GM10248 (cell line): ENCODE measurements at places on chromosomes 16 and 17.

DNA sequence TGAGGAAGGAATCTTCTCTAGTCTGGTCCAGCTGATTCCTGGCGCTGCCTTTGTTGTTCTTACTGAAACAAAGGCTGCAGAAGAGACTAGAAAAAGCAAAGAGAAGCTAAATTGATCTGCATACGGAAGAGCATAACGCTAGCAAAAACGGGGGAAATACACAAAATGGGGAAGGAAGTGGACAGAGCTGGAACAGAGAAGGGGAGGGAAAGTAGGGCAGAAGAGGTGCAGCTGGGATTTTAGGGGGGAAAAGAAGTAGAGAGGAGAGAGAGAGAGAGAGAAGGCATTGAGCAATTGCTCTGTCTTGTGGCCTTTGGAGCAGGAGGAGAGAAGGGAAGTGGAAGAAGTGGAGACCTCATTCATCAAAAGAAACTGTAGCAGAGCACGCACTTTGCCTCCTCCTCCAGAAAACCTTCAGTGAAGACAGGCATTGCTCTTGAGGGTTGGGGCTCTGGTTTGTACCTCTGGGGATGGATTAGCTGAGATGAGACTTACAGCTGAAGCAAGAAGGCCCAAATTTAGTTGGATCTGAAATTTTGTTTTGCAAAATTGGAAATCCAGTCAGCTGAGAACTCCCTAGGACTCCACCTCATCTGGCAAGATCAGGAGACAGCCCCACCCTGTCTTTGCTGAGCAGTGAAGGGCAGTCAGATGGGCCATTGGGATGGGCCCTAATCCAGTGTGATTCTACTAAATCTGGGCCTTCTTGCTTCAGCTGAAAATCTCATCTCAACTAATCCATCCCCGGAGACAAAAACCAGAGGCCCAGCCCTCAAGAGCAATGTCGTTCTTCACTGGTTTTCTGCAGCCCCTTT, 55.8 kb downstream of the CDRT4 start:
- no peak for DNase-seq

DNA sequence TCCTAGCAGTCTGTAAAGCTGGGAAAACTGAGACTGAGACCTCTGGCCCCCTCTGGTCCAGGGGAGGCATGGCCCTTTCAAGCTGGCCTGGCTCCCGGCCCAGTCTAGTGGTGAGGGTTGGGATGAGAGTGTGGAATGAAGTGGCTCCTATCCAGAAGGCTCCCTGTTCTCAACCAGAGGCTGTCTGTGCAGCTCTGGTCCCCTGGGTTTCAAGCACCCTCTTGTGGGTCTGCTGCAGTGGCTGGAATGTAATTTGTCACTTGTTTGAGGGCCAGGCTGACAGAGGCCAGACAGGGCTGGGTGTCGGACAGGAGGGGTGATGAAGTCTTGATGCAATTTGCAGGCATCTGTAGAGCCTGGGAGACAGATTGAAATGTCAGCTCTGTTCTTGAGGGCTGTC, 22.1 kb upstream of the PHF12 start:
- no peak for DNase-seq

DNA sequence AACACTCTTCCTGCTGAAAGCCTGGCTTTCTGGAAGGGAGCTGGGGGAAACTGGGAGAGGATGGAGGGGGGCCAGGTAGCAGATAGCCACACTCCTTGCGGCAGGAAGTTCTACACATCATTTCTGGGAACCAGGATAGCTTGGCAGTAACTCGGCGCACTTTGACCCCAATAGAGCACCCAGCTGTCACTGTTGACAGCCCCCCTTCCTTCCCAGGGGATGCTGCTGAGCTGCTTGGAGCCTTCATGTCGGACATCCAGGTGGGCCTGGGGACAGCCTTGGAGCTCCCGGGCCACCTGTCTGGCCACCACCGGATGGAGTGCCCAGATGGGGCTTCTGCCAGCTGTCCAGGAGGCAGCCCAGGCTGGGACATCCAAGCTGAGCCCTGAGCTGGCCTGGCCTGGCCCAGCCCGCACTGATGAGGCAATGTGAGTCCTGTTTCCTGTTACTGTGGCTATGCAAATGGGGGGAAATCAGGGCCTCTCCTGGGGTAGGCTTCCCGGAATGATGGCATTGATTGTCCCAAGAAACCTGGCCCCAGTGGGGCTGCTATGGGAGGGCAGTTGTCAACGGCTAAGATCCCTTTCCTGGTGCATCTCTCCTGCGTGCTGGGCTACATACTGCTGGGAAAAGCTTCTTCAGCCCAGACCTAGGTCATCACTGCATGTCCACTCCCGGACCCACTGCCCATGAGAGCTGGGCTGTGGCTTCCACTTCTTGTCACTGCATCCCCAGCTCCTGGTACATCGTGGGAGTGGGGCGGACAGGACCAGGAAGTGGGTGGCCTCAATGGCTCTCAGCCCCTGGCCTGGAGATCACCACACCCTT, 50.0 kb downstream of the SOCS1 start:
- peak; percentile 57 for DNase-seq

DNA sequence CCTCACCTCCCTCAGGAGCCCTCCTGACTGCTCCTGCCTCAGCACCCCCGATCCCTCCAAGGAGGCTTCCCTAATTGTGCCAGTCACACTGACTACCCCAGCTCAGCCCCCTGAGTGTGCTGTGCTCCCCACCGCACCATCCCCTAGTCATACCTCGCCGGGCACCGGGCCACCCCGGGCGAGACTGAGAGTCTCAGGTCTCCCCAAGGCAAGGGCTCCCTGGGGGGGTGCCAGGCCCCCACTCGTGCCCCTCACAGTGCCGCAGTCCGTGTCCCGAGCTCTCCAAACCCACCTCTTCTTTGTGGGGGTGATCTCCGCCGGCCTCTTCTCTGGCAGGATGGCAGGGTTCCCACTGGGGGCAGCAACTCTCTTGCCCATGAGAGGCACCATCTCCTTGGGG, 3.2 kb downstream of the TRPV3 start:
- no peak for DNase-seq

GRCh38 chr17:49577963-49578362, 2.3 kb downstream of the NXPH3 start:
- DNase-seq = peak; percentile 59

DNA sequence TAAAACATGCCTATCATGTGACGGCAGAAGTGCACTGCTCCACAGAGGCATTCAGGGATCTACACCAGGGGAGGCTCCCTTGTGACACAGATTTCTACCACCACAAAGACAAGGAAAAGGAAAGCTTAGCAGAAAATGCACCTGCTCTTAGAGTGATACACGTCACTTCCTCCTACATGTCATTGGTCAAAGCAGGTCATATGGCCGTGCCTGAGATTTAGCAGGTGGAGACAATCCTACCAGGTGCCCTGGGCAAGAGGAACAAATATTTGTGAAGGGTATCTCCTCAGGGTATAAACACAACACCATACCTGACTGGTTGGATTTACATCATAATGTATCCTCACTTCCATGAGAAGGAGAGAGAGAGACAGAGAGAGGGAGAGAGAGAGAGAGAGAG, 362.1 kb downstream of the HS3ST4 start:
- DNase-seq = no peak

DNA sequence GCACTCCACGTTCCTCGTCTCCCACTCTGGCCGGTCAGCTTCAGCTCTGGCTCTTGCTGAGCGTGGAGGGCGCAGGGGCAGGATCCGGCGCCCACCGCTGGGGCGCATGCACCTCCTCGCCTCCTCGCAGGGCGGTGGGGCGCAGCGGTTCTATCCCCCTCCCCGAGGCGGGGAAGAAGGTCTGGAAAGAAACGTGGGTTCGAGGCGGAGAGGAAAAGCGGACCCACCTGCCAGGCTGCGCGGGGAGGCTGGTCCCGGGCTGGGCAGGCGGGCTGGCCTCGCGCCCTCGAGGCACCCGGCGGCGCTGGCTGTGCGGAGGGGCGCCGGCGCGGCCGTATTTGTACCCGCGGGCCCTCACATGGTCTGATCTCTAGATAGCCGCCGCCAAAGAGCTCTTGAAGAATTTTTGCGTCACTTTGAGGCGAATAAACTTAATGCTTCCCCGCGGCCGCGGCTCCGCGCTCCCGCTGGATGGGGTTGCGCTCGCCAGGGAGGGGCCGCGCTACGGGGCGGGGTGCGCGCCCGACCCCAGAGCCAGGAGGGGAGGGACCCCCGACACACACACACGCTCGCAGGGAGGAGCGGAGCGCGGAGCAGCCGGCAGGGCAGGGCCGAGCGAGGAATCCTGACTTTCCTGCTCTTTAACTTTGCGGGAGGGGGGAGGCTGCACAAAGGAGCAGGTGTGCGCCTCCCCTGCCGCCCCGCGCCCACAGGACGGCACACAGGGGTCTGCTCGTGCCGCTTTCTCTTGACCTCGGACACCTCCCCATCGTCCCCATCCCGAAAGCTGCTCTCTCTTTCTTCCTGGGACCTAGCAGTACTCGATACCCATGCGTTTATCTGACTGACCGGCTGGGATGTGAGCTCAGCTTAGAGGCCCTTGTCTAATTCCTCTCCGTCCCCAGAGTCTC, at the start of gene SLC6A4:
TSS of gene SLC6A4 (minus strand) at position 312 of the 911 bp plus-strand sequence. CDS start 13,739 bp downstream, outside the sequence.
- peak; percentile 45 for DNase-seq

DNA sequence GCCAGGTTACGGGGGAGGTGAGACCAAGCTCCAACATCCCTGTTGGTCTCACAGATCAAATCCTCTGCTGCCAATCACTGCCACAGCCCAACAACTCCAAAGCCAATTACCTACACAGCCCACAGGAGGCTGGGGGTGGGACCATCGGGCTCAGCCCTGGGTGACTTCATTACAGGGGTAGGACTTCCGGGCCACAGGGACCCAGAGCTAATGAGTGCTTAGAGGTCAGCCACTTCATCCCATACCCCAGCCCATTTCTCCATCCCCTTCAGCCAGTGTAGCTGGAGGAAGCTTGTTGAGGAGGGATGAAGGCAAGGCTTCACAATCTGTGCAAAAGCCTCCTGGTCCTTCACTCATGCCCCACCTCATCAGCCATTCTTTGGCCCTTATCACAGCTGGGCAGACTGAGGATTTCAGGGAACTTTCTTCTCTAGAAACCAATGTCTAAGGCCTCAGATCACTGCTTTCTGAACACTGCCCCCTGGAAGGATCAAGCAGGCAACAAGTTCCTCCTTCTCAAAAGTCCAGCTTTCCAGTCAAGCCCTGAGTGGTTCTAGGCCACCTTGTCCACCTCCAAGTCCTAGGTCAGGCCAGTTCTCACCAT, 5.8 kb downstream of the FOXN1 start:
- no peak for DNase-seq

GRCh38 chr16:67910158-67910557, 17.1 kb downstream of the PSKH1 start:
- no peak for DNase-seq

GRCh38 chr17:61426482-61427304, 25.5 kb upstream of the TBX4 start:
- DNase-seq = no peak

DNA sequence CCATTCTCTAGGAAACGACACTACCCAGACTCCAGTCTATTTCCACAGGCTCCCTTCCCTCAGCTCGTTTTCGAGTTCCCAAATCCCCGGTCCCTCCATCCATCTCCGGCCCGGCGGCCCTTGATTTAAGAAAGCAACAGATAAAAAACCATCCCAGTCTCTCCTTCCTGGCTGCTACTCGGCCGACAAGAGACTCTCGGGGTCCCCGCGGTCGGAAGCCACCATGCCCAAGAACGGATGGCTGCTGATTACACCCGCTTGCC, 182 bp downstream of the RPL26 start:
- DNase-seq = no peak

- no peak for DNase-seq
Observed at GRCh38 chr16:68640972-68641371, 4.1 kb upstream of the CDH3 start.

- peak; percentile 75 for DNase-seq
Observed at GRCh38 chr16:67150833-67151396, at the start of gene B3GNT9. B3GNT9 (minus strand) TSS chr16:67150998; CDS start chr16:67150485, 513 bp downstream.

DNA sequence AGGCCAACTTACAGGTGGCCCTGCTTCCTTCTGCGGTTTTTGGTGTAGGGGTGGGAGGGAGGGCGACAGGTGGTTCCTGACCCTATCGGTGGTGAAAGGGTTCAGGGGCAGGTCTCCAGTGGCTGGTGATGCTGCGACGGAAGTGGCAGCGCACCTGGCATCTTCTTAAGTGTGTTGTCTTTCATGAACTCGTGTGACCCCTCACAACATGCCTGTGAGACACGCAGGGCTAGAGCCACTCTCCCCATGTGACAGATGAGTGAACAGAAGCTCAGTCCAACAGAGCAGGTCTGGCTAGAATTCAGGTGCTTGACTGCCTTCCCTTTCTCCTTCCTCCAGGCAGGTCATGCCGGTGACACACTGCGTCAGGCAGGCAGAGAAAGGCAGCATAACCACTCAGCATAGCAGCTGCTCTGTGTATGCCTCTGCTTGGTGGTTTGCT, 8.0 kb downstream of the TNFAIP1 start:
- no peak for DNase-seq

- no peak for DNase-seq
Observed at GRCh38 chr16:12009462-12009861, 32.9 kb downstream of the SNX29 start.

DNA sequence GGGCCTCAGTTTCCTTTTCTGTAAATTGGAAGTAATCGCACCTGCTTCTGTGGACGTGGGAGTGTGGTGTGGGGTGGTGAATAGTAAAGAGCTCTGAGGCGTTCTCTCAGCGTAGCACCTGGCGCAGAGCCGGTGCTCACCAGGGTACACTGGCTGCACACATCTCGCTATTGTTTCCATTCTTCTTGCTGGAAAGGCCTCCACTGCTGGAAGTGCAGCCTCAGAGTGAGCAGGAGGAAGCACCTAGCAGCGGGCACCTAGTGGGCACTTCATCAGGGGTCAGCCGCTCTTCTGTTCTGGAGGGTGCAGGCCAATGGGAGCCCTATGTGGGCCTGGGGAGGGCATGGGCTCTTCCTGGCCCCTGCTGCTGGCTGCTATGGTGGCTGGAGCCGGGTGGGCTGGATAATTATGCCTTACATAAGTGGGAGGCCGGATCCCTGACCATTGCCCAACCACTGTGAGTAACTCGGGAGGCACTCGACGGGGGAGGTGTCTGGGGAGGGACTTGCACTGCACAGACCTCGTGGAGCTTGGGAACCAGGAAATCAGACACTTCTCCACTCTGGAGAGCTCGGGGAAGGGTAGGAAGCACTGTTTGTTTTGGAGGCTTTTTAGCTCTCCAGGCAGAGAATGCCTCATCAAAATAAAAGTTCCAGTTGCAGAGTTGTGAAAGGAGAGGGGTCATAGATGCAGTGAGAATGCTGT, 1.7 kb downstream of the MAP2K3 start:
- no peak for DNase-seq

DNA sequence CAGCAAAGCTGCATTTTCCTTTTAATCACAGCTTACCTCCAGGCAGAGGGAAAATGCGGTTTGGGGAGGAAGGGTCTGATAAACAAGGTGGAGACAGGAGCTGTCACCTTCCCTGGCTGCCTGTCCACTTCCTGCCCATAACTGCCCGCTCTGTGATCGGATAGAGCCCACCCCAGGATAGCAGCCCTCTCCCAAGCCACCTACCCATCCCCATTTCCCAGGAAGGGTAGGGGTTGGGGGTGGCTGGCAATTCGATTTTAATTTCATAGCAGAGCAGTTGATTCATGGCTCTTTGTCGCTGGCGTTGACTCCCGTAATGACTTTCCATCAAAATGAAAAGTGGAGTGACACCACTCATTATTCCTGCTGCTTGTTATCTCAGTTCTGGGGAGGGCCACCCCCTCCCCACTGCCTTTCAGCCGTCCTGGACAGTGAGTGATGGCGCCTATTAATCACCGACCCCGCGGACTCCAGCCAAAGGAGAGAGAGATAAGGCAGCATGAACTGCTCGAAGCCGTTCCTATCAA, 11.2 kb downstream of the CDK5RAP3 start:
- no peak for DNase-seq
